Stimulated activated CD8-positive, alpha-beta memory T cell treated with anti-CD3 and anti-CD28 coated beads, Interleukin-15, amount 100 ng/mL, for 24 hours (primary cell): ENCODE measurements at places on chromosomes 2 and 18.

DNA sequence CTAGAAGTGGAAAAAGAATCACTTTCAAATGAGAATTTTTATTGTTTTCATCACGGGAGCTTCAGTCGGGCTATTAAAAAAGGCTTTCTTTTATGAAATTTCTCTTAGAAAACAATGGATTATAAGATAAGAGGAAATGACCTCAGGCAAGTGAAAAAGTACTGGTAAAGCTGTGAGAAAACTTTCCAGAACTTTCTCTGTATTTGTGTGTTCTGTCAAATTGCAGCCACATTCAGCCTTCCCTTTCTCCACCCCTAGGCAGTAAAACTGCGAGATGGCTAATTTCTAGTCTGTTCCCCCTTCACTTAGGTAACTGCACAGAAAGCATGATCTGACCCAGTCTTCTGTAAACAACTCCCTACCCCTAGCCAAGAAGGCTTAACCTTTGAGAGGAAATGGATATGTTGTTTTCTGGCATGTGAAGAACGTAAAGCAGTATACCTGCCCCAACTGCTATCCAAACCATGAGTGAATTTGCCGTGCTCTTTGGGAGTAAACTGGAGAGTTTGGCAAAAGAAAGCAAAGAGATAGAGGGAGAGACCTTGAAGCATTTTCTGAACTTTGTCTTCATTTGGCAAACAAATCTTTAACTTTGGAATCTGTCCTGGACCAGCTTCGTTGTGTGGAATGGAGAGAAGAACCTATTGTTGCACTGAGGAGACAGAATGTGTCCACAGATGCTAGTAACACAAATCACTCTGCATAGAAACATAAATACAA lies 105.4 kb downstream of the ETAA1 start:
- no peak for DNase-seq

DNA sequence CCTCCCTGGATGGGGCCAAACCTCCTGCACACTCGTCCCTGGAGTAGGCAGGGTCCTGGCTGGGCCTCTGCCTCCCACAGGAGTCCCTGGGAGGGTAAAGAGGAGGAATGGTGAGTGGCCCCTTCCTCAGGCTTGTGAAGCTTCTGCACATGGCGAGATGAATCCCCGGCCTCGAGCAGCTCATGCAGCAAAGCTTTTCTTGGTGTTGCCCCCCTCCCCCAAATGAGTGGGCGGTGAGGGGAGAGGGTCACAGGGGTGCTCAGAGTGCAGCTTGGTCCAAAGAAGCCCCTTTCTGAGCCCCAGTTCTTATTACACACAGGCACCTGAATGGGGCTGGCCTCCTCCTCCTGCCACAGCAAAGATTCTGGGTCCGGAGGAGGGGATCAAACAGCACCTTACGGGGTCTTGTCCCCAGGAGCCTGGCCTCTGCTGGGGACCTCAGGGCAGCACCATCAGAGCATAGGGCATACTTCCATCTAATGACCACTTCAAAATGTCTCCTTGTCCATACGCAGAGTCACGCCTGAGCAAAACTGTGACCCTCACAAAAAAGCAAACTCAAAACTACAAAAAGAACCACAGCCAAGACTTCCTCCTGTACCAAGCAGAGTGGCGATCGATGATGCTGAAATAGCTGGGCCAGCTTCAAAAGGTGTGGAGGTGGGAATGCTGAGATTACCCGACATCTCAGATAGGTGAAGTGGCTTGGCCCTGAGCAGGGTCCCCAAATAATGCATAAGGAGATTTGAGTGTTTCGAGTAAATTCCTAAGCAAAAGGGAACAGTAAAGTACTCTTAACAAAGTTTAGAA lies 148.4 kb upstream of the TWIST2 start:
- no peak for DNase-seq

GRCh38 chr18:36427369-36427768 lies 129.9 kb downstream of the FHOD3 start:
- DNase-seq: no peak

- no peak for DNase-seq
These were observed 165.0 kb downstream of the CDH19 start for GRCh38 chr18:66438711-66439536.

DNA sequence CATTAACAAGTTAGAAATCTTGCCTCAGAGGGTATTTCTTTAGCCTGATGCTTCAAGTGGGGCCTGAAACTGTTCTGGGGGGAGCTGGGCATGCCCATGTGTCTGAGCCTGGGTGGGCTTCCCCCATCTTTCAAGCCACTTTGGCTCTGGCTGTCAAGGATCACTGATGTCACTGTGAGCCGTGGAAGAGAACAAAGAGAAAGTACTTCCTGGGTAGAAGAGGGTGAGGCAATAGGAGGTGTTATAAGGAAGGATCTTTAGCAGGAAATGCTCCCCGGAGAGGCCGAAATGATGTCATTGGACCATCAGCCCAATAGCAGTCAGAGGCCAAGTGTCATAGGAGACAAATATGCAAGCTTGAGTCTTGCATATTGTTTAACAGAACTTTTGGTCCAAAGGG lies 228.4 kb upstream of the MEX3C start:
- no peak for DNase-seq

GRCh38 chr2:70558195-70558808 lies 4.7 kb upstream of the TGFA start:
- no peak for DNase-seq

- no peak for DNase-seq
These were observed 41.1 kb downstream of the MYO7B start for GRCh38 chr2:127576433-127577207.

DNA sequence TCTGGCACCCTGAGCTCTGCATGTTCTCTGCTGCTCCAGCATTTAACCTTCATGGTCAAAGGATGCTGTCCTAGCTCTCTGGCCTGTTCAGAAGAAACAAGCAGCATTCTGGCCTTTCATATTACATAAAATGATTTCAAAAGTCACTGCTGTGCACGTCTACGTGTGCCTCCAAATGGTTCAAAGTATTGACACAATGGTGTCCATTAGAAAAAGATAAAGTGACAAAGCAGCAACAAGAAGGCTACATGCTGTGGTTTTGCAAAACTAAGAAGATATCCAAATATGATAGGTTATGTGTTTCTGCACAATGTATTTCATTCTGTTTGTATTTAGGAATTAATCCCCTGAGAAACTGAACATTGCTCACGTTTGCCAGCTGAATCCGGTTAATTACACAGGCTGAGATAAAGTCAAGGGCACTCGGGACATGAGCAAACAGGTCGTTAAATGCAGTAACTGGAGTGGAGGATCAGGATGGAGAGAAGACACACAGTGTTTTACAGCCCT lies 258.5 kb downstream of the DOK6 start:
- DNase-seq: no peak

GRCh38 chr18:60149316-60149715 lies 223.3 kb downstream of the MC4R start:
- no peak for DNase-seq

DNA sequence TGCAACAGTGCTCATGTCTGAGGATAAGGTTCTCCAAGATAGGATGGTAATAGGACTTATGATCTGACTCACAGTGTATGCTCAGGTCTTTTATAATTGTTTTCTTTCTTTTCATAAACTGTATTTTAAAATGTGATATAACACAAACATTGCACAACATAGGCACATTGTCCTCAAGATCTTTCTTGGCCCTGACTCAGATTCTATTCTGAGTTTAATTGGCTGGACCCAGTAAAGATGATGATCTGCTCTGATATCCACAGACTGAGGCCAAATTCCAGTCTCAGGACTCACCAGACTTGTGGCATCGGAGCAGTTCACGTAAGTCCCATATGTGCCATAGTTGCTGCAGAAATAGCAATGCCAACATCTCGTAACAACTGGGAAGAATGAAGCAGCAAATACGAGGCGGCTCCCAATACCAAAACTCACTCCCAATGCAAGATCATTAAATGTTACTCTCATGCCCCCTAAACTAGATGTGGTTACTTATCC lies 448.9 kb upstream of the SLC14A2 start:
- no peak for DNase-seq

- DNase-seq: no peak
These were observed 2.4 kb downstream of the ITGA4 start for GRCh38 chr2:181459621-181460021.

- DNase-seq: no peak
These were observed 5.3 kb downstream of the MLPH start for GRCh38 chr2:237492137-237492890.

GRCh38 chr2:240615820-240616547 lies 9.3 kb upstream of the GPR35 start:
- DNase-seq: no peak

- DNase-seq: no peak
These were observed 50.4 kb downstream of the PLEKHA3 start for GRCh38 chr2:178530625-178531142.

DNA sequence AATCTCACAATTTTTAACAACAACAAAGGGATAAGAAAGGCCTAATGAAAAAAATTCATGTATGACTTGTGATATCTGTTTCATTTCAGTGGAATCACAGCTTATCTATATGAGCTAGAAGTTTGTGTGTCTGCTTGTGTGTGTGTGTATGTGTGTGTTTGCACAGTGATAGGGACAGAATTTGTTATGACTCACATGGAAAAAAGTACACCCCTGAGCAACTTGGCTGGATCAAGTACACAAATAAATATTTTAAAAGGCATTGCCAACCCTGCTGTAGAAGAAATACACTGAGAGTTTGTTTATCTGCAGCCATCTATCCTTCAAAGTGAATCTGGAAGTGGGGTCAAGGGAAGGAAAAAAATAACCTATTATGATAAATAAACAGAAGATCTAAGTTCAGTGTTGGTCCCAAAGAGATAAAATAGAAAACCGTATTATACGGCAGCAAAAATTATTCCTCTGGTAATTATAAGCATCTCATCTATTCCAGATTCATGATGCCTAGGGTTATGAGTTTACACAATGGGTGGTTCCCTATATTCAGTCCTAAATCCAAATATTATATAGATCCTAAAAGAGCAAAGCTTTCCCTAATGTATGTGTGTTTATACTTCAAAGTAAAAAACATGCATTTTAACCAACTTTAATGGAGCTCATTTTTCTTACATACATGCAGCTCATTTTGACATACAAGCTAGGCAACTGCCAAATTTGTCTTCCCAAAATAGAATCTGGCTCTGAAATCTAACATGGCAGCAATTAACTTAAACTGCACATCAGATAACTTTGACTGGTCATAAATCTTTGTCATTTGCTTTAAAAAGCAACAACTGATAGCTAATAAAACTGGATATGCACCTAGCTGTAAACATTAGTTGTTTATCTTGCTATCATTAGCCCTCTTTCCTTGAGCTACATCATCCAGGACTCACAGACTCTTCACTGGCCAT lies 420.6 kb downstream of the IRS1 start:
- no peak for DNase-seq

- no peak for DNase-seq
These were observed 243.9 kb downstream of the PRKCE start for GRCh38 chr2:45895241-45895861.

- DNase-seq: no peak
These were observed 150.1 kb downstream of the ANTXR1 start for GRCh38 chr2:69163109-69163508.

DNA sequence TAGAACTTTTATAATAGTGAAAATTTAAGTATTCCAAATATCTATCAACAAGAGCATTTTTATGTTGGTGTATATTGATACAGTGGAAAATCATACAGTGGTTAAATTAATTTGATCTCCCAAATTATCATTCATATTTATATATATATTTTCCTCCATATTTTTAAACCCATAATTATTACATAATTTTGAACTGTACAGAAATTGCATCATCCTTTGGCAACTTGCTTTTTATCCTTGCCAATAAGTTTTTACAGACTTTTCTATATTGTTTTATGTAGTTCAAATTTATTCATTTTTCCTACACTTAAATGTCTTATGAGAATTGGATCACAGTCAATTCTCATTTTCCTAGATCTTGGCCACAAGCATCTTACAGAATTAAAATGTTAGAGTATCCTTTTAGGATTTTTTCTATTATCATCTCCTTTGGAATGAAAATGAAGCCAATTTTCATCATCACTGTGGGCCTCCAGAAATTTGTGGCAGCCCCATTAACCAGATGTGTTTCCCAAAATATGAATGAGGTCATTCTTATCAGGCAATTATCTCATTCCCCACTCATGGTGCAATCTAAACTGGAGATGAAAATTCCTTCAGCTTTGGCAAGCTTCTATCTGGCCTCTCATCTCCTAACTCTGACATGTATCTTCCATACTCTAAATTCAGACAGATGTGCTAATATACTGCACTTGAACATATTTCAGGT lies 94.2 kb upstream of the DLGAP1 start:
- no peak for DNase-seq

DNA sequence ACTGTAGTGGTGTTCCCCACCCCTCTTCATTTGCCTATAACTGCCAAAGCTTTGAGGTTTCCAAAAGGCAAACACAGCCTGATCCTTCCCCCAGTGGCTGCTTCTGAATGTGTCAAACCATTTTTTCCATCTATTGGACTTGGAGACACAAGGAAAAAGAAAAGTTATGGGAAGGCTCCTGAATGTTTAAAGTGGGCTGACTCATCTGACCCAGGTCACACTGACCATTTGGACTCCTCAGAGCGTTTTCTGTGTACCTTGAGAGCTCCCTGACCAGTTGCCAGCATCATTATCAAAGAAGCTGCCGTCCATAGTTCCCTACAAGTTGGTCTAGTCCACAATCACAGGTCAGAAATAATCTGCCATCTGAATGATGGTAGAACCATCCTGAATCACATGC lies 123.4 kb upstream of the COL3A1 start:
- DNase-seq: no peak

DNA sequence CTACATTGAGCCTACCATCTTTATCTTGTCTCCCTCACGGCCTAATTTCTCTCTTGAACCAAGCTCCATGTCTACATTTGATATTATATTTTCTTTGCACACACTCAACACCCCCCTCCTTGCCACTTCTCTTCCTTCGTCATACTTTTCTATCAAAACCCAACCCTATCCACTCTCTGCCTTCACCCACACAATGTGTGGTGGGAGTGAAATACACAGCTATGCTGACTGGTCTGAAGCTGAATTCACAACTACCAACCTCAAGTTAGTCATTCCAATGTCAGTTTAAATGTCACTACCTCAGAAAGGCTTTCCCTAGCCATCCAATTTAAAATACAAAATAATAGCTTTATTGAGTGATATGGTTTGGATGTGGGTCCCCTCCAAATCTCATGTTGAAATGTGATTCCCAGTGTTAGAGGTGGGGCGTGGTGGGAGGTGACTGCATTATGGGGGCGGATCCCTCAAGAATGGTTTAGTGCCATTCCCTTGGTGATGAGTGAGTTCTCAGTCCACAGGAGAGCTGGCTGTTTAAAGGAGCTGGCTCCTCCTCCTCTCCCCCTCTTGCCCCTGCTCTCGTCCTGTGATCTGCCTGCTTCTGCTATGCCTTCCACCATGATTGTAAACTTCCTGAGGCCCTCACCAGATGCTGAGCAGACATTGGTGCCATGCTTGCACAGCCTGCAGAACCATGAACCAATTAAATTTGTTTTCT lies 112.1 kb downstream of the DTNB start:
- peak; percentile 3 for DNase-seq

DNA sequence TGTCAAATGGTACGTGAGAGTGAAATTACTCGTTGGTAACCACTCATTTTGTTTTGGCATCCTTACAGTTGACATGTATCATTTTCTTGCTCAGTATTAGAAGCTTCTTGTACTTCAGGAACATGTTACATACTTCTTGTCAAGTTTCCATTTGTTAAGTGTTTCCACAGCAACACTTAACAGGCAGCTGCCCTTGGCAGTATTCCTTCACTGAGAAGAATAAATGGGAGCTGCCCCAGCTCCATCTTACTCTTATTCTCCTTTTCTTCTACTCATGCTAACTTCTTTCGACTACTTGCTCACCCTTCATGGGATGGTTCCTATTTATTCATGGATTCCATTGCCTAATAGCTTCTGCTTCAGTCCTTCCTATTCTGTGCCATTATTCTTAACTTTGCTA lies 60.1 kb upstream of the TUBA3E start:
- DNase-seq: no peak
